Stimulated activated effector memory CD8-positive, alpha-beta T cell treated with anti-CD3 and anti-CD28 coated beads, Interleukin-12 subunit alpha, Interleukin-12 subunit beta, amount 100 ng/mL, for 72 hours (primary cell): ENCODE measurements at places on chromosomes 16 and 17.

DNA sequence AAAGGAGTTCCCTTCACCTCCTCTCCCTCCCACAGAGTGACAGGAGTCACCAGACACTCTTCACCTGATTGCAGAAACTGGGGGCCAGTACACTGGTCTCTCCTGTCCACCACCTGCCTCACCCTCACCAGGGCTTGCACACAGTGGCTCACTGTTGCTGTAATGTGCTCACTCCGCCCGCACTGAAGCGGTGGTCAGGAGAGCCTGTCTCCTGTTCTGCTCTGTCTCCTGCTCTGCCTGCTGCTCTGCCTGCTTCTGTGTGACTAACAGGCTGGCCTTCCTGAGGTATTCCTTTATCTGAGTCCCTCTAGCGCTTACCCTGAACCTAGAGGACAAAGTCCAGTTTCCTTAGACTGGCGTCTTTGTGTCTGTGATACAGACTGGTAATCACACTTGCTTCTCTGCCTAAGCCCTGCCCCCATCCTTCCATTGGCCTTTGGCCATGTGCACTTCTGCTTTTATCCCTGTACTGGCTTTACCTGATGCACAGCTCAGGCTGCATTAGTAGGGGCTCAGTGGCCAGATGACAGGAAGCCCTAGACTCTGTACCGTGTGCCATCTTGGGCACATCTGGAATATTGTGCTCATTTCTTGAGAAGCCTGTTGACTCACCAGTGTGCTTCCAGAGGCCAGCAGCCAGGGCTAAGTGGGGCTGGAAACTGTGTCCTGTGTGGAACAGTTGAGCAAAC lies 13.3 kb downstream of the PROCA1 start:
- no peak for DNase-seq

DNA sequence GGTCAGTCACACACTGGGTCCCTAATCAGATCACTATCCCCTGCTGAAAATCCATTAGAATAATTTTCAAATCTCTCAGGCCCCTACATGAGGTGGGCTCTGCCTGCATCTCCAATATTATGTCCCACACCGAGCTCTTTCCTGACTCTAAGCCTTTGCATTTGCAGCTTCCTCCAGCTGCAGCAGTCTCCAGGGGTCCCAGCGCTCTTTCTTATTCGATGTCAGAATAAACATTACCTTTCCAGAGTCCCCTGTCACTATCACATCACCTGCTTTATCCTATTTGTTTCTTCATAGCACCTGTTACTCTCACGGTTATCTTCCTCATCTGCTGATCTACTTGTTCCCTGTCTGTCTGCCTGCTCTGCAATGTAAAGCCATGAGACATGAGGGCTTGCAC lies 57.3 kb upstream of the MON1B start:
- no peak for DNase-seq

- no peak for DNase-seq
Observed at GRCh38 chr17:82053556-82054263, 2.0 kb downstream of the GPS1 start.

- DNase-seq, result no peak
Observed at GRCh38 chr16:83116274-83116892, 489.6 kb downstream of the CDH13 start.

DNA sequence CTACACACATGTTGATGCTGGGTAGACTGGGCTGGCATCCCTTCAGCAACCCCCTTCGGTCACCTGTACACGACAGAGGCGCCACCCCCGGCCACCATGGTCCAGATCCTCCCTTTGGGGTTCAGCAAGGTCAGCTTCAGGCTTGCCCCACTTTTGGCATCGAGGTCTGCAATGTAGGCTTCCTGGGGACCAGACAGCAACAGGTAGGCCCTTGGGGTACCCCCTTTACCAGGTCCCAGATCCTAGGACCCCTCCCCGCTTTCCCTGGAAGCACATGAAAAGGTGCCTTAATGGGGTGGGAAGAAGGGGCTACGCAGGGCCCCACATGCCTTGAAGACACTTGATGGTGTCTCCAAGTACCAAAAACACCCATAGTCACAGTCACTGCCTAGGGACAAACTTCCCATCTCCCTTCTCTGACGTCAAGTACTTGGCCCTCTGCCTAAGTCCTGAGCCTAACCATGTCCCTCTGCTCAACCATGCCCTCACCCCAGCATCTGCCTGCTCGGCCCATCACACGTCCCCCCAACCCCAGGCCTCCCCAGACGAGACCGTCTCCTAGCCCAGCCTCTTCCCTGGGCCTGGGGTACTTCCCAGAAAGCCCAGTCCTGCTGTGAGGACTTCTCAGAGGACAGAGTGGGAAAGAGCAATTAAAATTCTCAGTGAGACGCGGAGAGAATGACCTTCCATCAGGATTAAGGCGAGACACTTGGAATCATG lies 12.1 kb downstream of the ACLY start:
- DNase-seq, result no peak

- DNase-seq, result no peak
Observed at GRCh38 chr17:57284984-57285646, 28.8 kb downstream of the MSI2 start.

DNA sequence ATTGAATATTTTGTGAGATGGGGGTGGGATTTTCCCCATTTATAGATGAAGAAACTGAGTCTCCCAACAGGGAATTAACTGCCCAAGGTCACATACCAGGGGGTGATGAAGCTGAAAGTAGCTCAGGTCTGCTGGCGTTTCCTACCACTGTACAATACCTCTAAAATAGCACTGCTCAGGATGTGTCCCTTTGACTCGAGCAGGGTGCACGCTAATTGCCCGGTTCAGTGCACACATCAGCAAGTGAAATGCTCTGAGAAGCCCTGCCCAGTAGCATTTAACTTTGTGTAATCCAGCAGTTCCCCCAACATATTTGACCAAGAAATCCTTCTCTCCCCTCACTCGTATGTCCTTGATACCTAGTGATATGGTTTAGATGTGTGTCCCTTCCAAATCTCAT lies 50.1 kb upstream of the DDX52 start:
- DNase-seq, result no peak

DNA sequence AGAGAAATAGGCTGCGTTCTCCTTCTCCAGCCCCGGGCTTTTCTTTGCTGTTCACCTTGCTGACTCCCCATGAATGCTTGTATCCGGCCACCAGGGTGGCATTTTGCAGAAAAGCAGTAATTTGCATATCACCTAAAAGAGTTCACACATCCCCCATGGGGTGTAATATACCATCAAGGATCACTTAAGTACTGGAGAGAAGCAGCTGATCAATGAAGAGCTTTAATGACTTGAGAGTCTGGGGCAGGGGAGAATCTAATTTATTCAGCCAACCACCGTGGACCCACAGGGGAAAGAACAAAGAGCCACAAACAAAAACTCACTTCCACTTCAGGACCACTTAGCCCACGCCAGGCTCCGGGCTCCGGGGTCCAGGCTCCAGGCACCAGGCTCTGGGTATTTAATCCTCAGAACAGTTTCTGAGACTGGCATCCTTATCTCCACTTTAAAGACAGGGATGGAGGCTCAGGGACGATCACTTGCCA lies 33.9 kb upstream of the SEC14L1 start:
- peak; percentile 11 for DNase-seq

DNA sequence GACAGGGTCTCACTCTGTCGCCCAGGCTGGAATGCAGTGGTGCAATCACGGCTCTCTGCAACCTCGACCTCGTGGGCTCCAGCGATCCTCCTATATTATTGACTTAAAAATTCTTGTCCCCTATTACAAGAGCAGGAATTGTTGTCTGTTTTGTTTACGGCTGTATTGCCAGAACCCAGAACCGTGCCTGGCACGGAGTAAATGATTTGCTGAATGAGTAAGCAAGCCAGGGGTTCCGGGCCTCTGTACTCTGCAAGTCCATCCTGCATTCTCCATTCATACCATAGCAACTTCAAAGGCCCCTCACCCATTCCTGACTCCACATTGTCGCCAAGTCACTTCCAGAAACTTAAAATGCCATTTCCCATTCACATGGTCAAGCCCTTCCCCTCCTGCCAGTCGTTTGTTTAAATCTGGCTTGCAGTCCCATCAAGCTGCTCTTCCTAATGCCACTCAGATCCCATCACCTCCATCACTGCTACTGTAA lies 6.9 kb downstream of the ADCY9 start:
- no peak for DNase-seq

- DNase-seq, result no peak
Observed at GRCh38 chr16:11624636-11625607, 38.2 kb upstream of the LITAF start.
